ENCODE measurements at places on chromosomes 4 and X.

DNA sequence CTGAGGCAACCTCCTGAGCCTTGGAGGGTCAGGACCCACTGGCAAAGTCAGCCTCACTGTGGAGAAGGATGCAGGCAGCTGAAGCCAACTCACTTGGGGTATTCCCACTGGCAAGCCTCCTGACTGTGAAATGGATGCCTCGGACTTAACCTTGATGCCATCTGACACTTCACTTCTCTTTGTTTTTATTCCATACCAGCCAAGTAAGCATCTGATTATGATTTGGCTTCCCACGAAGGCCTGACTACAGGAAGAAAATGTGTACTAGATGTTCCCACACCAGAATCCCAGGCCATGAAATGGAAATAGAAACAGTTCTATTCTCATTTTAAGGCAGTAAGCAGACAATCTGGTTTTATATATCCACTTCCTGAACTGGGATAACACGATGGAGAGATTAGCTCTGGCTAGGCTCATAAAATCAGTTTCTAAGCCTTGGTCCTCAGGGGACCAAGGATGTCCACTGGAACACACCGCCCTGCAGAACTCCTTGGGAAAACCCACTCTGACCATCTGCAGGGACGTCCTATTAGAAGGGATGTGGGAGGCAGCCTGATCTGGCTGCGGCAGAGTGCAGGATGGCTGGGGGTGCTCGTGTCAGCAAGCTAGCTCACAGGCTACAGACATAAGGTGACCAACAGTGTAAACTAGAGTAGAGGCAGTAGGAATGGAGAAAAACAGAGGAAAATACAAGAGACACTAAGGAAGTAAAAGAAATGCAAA is 89.3 kb downstream of the TSPAN5 start:
- no peak for DNase-seq

DNA sequence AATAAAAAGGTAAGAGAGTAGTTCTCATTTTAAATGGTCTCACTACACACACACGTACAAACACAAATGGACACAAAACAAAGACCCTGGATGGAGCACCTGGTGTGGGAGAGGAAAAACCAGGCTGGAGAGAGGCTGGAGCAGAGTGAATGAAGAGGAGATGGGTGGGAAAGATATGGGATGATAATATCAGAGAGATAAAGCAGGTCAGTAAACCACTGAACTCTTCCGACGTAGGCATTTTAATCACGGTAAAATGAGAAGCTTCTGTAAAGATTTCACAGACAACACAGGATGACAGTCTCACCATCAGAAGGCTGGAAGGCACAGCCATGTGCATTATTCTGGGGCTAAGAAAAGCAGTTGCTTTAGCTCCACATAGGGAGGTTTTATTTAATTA is 532.8 kb downstream of the KCNIP4 start:
- DNase-seq = no peak

- no peak for DNase-seq
These were observed 161.6 kb downstream of the SMIM20 start for GRCh38 chr4:26075583-26075982.

GRCh38 chr4:130233377-130234047 is 1137.6 kb downstream of the C4orf33 start:
- DNase-seq = no peak

- no peak for DNase-seq
These were observed 665.6 kb upstream of the CPEB2 start for GRCh38 chr4:14336656-14337055.

GRCh38 chr4:81606801-81607501 is 135.2 kb upstream of the RASGEF1B start:
- no peak for DNase-seq

GRCh38 chr4:142365391-142365790 is 480.7 kb downstream of the INPP4B start:
- no peak for DNase-seq

- no peak for DNase-seq
These were observed 242.2 kb upstream of the CTSO start for GRCh38 chr4:156195914-156196313.

GRCh38 chr4:76488455-76488854 is 53.4 kb downstream of the SHROOM3 start:
- DNase-seq = no peak

DNA sequence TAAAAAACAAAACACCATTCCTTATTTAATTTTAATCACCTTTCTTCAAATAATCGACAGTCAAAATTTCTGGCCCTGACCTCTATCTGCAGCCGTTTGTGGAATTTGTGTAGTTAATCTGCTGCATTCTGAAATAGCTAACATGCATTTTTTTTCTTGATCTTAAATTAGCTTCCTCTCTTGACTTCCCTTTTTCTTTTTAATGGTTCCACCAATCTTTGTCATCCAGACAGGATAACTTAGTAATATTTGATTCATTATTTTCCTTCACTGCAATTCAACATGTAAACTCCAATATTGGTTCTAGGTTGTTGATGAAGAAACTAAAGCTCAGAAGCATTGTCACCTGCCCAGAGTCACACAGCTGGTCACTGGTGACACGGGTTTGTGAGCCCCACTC is 77.3 kb downstream of the ARHGAP10 start:
- DNase-seq = no peak

DNA sequence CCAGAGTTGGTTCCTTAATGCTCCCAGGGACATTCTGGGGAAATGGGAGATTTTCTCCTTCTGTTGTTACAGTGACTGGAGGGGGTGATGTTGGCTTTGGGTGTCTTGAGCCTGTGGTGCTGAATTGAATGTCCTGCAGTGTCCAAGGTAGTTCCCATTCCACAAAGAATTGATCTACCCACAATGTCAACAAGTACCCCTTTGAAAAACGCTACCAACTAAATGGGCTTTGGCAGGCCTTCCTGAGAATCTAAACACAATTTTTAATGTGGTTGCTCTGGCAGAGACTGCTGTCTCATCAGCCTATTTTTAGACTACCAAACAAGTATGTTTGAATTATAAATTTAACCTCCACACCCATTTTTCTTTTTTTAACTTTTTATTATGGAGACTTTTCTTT is 69.4 kb downstream of the CCKAR start:
- DNase-seq = peak; percentile 22

GRCh38 chr4:142845293-142846107 is 601 bp downstream of the INPP4B start:
- DNase-seq = no peak

GRCh38 chrX:103329991-103330390 is at the start of gene TCEAL7:
Gene TCEAL7 (plus strand): TSS chrX:103330239. CDS start chrX:103331404, 1,165 bp downstream.
- no peak for DNase-seq

- DNase-seq = no peak
These were observed 5.0 kb downstream of the TFDP3 start for GRCh38 chrX:133213117-133213516.

DNA sequence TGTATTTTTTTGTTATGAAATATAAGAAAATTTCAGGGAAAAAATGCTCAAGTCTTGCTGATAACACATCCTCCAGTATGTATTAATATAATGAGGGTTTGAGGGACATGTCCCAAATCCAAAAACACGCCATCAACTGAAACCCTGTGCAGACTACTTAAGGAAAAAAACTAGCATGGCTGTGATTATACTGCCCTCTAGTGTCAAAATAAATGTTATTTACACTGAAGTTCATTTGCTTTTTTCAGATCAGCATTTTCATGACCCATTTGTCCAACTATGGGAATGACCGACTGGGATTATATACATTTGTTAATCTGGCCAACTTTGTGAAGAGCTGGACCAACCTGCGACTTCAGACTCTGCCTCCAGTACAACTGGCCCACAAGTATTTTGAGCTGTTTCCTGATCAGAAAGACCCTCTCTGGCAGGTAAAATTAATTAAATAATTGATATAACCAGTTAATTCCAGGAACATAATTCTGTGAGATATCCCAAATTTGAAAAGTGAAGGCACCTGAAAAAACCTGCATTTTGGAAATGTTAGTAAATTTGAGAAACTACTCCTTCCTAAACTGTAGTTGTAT is 128.5 kb downstream of the PRSS12 start:
- peak; percentile 19 for DNase-seq

GRCh38 chr4:168656946-168657473 is 160.2 kb downstream of the PALLD start:
- DNase-seq = no peak

DNA sequence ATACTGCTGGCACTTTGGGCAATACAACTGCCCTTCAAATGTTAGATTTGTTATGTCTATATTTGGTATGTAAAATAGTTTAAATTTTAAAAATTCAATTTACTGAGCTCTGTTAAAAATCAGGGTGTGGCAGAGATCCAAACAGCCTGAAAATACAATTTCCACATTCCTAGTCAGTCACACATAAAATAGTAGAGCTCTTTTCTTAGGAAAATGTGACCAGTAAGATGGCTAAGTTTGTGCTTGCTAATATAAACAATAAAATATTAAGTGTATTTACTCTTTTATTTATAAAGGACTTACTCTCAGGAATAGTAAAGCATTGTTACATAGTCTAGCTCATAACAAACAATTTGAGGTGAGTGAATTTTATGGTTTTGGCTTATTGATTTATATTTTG is 200.2 kb downstream of the DKK2 start:
- DNase-seq = no peak

DNA sequence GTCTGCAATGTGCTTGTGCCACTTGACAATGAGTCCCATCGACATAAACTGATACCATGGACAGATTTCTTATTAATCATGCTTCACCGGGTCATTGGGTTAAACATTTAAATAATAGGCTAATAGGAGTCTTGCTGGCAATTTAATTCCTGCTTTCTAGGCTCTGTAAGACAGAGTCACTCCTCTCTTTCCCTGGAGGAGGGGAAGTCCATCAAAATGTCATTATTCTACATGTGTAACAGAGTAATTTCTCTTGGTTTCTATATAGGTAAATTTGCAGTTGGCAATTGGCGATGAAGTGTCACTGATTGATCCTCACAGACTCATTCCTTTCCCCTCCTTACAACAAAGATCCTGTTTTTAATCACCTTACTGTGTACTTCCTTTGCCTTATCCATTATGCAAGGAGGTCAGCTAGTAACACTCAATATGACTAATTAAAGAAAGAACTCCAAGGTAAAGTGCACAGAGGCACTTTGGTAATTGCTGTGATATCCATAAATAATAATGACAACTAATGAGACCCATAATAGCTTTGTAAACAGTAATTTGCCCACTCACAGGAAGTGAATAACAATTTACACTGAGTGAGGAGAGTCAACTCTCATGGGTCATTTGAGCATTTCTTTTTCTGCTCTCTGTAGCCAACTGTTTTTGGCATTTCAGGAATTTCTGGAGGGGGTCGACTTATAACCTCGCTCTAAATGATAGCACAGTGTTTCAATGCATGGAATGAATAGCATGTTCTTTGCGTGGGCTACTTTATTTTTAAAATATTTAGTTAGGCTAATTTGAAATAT is 184.0 kb downstream of the UGT8 start:
- peak; percentile 10 for DNase-seq

DNA sequence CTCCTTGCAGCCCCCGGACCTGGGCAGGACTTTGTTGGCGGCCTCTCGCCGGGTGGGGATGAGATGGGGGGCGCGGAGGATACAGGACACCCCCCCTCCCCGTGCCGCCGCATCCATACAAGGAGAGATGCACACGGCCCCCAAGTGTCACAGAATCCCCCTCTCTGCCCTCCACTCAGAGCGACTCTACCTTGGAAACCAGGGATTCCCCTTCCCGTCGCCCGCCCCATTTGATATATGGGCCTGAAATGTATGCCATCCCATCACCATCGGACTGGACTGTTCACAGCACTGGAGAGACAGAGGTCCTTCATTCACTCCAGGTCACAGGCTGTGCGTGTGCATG is 426 bp downstream of the PORCN start:
- DNase-seq = no peak

- DNase-seq = no peak
These were observed 118.0 kb downstream of the IRF2 start for GRCh38 chr4:184356366-184356765.

- no peak for DNase-seq
These were observed 66.5 kb downstream of the EFNB1 start for GRCh38 chrX:68895341-68895755.

DNA sequence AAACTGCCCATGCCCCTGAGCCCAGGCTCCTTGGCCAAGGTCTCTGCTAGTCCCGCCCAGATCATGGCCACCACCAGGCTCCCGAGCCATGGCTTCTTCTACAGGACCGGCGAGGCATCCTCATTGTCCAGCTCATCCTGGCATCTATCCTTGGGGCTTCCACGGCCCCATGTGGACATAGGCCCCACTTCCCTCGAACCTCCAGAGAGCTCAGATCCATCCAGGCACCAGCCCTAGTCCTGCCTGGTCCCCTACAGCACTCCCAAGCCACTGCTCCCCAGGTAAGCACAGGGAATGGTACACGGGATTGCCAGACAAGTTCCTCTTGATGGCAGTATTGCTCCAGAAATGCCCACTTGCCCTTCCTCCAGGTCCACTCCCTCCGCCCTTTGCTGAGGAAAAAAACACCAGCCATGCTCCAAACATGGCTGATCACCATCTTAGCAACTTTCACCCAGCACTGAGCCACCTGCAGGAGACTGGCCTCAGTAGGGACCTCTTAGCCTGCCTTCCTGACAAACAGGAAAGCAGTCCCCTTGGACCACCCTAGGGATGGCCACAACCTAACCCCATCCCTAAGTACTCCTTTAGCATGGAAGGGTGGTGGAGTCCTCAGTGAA is 272.1 kb upstream of the AGTR2 start:
- peak; percentile 17 for DNase-seq

DNA sequence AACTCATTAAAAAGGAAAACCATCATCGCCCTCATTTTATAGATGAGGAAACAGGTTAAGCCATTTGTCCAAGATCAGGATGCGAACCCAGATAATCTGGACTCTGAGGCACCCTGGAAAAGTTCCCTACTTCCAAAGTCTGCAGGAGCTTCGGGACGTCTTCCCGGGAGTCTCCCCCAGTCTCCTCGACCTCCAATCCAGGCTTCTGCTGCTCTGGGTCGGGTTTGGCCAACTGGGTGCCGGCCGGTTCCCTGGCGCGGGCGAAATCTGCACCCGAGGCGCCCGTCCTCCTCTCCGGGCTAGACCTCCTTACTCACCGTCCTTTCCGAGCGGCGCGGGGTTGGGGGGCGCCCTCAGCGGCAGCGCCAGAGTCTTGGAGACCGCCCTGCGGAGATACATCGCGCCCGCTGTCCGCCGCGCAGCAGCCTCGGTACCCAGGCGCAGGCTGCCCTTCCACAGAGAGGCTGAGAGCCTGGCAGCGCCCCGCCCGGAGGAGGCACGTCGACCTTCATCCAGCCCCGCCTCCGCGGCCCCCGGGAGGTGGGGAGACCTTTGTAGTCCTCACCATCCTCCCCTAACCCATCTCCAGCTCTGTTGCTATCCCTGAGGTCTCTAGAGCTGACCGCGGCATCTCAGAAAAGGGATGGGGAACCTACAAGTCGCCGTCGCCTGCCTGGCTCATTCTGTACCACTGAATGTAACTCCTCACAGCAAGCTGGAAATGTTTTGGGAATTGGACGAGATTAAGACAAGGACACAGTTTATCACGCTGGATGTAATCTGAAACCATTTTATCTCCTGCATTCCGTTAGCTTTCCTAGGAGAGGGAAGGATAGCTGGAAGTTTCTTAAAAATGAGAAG is at the start of gene MGARP:
TSS of gene MGARP (minus strand) at position 466 of the 861 bp plus-strand sequence. CDS start at position 399, 67 bp downstream.
- DNase-seq = peak; percentile 13

GRCh38 chr4:53617101-53617680 is 25.9 kb upstream of the LNX1 start:
- peak; percentile 6 for DNase-seq
